ENCODE measurements at places on chromosomes 7 and 10. TPM values are rescaled to one million over a fixed set of nuclear protein-coding genes. Genes with fewer than 3 reads are reported as not detected.

Gene UCN3
- not detected for total RNA-seq

Gene ITPRID1
- 2.6 TPM for total RNA-seq

Gene KLLN
- total RNA-seq, result 0.04 TPM

Gene CYP2C19
- 0.25 TPM for total RNA-seq

Gene MGAM2
- not detected for total RNA-seq

Gene FGFBP3
- total RNA-seq, result 1.6 TPM

Gene NPY4R
- total RNA-seq, result 3.5 TPM

Gene UPK3B
- 1.7 TPM for total RNA-seq

Gene RAB11FIP2
- total RNA-seq, result 13.4 TPM

Gene ASAH2
- total RNA-seq, result 0.36 TPM

Gene NUPR2
- not detected for total RNA-seq

Gene FAM237B
- not detected for total RNA-seq

Gene RAB19
- total RNA-seq, result 0.47 TPM

Gene C10orf67
- total RNA-seq, result 1.3 TPM

Gene PRKCQ
- 0.17 TPM for total RNA-seq

Gene NODAL
- not detected for total RNA-seq

Gene MRLN
- total RNA-seq, result not detected

Gene TMEM225B
- 2.5 TPM for total RNA-seq

Gene STYXL1
- total RNA-seq, result 33.4 TPM

Gene DNAJC30
- 4.4 TPM for total RNA-seq

Gene PTN
- 4.4 TPM for total RNA-seq

Gene GPNMB
- 550 TPM for total RNA-seq

Gene STAMBPL1
- total RNA-seq, result 8.7 TPM

Gene UPF2
- total RNA-seq, result 20.6 TPM

Gene CRHR2
- 0.45 TPM for total RNA-seq

Gene UBN2
- total RNA-seq, result 34.1 TPM

Gene UNC5B
- total RNA-seq, result 9.6 TPM

Gene LRRD1
- total RNA-seq, result not detected

Gene BICC1
- total RNA-seq, result 6.8 TPM

Gene OGDHL
- total RNA-seq, result 0.16 TPM

Gene WDFY4
- total RNA-seq, result 4.2 TPM

Gene MGMT
- total RNA-seq, result 35.9 TPM

Gene SBDS
- 125 TPM for total RNA-seq

Gene AKR1E2
- 2.4 TPM for total RNA-seq

Gene HELLS
- 7.1 TPM for total RNA-seq

Gene GARIN1A
- not detected for total RNA-seq

Gene MYO1G
- 1.8 TPM for total RNA-seq

Gene AKR1D1
- not detected for total RNA-seq

Gene NUTM2D
- 3.2 TPM for total RNA-seq

Gene PLEKHS1
- 0.36 TPM for total RNA-seq

Gene AMPH
- 0.47 TPM for total RNA-seq

Gene ARHGAP19
- total RNA-seq, result 8.5 TPM

Gene CREB5
- total RNA-seq, result 3.6 TPM

Gene TFEC
- total RNA-seq, result 0.29 TPM

Gene TEX47
- not detected for total RNA-seq

Gene CFAP69
- 3.5 TPM for total RNA-seq

Data from lower leg skin (tissue), 4 donors.